ENCODE measurements at places on chromosomes 1 and 21.

GRCh38 chr1:157856538-157856937, 14.9 kb upstream of the CD5L start:
- DNase-seq = no peak

- no peak for DNase-seq
These were observed 21.7 kb upstream of the LAMC2 start for GRCh38 chr1:183164340-183164739.

DNA sequence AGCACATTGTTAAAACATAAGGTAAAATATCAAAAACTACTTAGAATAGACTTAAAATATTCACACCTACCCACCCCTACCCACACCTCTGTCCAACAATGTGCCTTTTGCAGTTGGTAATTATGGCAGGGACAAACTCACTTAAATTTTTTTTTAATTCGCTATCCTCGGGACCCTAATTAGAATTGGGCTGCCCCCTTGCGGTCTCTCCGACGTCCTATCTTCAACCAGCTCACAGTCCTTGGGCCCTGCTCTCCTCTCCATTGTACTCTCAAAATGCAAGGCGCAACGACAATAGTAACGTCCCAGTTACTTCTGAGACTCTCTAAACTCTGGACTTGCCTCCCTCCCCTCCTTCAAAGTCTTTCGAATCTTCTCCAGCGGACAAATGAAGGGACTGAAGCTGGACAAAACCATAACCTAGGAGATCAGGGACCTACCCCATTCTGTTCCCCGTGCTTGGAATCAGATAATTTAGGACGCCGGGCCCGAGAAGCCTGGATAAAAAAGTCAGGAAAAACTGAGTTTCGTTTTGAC, 1.1 kb upstream of the CIART start:
- DNase-seq = peak; percentile 55

- no peak for DNase-seq
These were observed 22.4 kb downstream of the PLA2G2D start for GRCh38 chr1:20096840-20097447.

DNA sequence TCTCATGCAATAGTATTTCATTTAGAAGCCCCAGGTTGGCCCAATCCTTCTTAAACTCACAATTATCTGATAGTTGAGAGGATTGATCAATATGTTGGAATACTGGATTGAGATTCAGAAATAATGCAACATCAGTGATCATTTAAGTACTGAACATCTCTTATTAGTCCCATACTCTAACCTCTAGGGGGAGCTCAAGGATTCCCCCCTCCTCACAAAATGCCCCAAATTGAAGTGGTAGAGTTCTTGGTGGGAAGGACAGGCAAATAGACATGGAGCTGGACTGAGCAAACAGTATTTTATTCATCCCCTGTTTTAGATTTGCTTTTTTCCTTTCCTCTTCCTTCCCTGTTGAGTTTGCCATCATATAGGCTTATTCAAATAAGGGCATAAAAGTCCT, 62.8 kb downstream of the NGF start:
- DNase-seq = no peak

- DNase-seq = peak; percentile 73
These were observed at the start of gene CDC14A for GRCh38 chr1:100352267-100353070. TSS of gene CDC14A (plus strand) at chr1:100352506. CDS start at chr1:100352955, 449 bp downstream.

- no peak for DNase-seq
These were observed 103.6 kb downstream of the LRRC40 start for GRCh38 chr1:70101774-70102173.

GRCh38 chr1:113140176-113140575, 67.2 kb downstream of the LRIG2 start:
- DNase-seq = no peak

- peak; percentile 37 for DNase-seq
These were observed 13.3 kb downstream of the CELA2B start for GRCh38 chr1:15489052-15489736.

DNA sequence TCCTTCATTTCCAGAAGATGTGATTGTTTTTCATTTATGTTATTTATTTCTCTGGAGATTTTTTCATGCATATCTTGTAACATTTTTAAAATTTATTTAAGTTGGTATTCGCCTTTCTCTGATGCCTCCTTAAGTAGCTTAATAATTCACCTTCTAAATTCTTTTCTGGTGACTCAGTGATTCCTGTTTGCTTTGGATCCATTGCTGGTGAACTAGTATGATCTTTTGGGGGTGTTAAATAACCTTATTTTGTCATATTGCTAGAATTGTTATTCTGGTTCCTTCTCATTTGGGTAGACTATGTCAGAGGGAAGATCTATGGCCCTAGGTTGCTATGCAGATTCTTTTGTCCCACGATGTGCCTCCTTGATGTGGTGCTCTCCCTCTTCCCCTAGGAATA, 1347.2 kb upstream of the B3GALT2 start:
- no peak for DNase-seq

DNA sequence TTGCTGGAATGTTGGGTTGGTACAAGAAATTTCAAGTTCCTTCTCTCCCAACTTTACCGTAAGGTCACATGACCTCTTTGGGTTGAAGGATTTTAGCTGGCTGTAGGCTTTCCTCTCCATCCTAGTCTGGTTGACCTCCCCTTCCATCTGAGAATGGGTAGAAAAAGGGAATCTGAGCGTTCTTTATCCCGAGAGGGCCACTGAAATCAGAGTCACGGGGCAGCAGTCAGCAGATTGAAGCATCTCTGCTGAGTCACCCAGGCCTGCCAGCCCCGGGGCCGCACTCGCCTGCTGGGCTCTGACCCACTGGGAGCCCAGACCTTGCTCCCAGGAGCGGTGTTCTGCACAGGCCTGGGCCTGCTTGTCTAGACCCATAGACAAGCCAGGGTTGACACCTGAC, 31.0 kb downstream of the TMCC2 start:
- peak; percentile 81 for DNase-seq

- DNase-seq = no peak
These were observed 309.9 kb downstream of the DUSP10 start for GRCh38 chr1:221431961-221432360.

- no peak for DNase-seq
These were observed 37.3 kb upstream of the PIGV start for GRCh38 chr1:26750428-26750827.

DNA sequence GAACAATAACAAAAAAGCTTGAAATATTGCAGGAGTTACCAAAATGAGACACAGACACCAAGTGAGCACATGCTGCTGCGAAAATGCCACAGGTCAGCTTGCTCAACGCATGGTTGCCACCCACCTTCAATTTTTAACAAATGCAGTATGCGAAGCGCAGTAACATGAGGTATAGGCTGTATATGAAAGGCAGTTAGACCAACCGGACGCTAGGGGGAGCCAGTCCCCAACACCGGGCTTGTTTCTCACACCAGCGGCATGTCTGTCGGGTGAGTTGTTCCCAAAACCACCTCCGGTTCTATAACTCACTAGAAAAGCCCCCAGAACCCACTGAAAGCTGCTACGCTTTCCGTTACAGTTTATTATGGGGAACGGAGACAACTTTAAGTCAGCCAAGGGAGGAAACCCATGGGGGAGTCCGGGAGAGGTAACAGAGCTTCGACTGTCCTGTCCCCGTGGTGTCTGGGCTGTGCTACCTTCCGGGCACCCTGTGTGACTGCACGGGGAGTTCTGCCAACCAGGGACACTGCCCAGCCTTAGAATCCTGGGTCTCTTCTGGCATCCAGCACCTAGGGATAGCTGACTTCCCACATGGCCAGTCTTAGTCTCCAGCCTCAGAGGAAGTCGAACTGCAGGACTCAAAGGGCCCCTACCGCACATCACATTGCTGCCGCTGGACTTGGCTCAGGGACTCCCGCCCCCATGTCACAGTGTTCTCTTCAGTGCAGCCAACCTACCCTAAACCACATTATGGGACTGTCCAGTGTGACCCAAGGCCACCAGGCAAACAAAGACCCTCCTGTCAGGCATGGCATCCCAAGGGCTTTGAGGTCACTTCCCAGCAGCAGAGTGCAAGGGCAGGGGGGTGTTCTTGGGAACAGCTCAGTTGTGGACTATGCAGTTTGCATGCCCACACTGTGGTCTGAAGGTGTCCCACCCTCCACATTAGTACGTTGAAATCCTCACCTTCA, 14.0 kb downstream of the RNF187 start:
- peak; percentile 68 for DNase-seq

DNA sequence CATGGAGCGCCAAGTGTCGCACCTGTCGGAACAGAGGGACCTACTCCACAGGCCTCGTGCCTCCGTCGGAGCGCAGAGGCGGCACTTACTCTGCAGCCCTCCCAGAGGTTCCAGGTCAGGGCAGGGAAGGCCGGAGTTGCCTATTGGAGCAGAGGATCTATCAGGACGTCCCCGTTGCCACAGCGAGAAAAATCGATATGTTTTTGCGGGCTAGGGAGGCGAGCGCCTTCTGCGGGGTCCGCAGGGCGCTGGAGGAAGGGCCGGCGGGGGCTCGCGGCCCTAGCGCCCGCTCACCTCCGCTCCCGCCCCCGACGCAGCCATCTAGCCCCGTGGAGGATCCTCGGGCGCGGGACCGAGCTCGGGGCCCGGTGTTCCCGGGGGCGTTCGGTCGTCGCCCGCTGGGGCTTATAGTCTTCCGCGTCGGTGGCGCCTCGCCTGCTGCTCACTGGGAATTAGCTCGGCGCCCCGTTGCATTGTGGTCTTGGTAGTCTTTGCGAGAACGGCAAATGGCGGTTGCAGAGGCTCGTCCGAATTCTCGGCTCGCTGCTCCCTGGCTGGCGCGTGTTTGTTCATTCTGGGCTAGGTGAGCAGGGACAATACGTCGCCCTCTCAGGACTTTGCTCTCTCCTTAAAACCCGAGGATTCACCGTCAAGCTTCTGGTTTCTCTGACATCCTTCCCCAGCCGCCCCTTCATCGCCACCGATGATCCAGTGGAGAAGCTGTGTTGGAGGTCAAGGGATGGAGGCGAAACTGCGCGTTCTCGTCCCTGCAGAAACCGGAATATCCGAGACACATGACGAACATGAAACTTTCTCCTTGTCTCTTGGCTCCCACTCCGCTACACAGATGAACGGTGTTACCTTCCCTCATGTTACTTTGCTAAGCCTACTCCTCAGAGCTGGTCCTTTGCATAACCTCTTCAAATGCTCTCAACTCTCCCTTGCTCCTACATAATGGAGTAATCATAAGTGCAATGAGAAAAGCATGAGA, at the start of gene JTB:
JTB (minus strand) TSS at position 425 of the 991 bp plus-strand sequence; CDS start at position 3, 422 bp downstream.
- peak; percentile 83 for DNase-seq

GRCh38 chr1:87612956-87613355, 284.3 kb downstream of the LMO4 start:
- DNase-seq = no peak

DNA sequence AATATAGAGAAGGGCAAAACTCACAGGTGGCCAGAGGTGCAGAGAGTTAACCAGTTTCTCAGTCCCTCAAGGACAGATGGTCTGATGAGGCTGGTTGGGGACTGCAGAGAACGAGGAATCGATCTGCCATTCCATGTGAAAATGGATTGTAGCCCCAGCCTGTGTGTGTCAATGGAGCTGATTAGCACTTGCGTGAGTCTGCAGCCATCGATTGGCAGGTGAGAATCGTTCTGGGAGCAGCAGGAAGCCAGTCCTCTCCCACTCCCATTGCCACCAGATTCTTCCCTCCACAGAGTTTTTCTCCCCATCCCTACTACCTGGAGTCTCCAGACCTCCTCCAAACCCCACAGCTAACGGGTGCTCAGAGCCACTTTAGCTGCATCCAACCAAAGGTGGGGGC, 18.3 kb upstream of the PSMB2 start:
- DNase-seq = no peak

DNA sequence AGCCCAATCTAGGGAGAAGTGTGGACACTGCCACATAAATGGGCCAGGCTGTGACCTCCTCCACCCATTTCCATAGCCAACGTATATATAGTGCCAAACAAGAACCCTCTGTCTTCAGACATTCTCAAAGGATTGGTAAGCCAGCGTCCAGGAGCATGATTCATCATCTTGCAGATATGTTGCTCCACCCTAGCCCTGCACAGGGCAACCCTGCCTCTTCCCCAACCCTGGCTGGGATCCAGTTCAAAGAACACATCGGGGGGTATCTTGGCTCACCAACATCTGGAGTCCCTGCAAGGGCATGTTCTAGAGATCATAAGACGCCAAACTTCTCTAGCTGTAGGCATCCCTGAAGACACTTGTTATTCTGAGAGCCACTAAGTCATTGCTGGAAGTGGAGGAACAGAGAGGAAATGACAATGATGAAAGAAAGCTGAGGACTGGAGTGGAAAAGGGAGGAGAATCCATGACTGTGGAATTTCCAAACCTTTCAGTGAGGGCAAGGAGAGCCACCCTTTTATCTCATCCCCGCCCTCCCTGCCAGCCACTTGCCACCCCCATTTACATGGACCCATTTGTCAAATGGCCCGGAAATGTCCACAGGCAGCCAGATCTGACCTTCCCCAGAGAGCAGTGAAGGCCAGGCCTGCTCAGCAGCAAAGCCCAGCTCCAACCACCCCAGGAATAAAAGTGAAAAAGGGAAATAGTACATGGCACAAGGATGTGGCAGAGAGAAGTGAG, 144.1 kb upstream of the CTTNBP2NL start:
- DNase-seq = no peak

- DNase-seq = no peak
These were observed 221.1 kb downstream of the NPHP4 start for GRCh38 chr1:5770981-5771765.

DNA sequence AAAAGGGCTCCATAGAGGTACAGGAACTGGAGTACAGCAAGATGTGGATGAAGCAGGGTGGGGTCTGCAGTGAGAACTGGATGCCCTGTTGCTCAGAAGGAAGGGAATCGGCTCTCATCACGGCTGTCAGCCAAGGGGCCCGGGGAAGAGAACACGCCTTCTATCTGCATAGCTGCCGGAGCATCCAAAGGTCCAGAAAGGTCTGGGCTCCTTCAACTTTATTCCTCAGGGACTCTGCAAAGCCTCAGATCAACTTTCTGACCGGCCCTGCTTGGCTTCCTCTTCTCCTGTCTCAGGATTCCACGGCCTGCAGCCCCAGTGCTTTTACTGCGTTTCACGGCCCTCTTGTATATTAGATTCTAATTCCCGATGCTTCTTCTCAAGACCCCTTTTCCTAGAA, 34.8 kb downstream of the KRTAP19-8 start:
- no peak for DNase-seq

DNA sequence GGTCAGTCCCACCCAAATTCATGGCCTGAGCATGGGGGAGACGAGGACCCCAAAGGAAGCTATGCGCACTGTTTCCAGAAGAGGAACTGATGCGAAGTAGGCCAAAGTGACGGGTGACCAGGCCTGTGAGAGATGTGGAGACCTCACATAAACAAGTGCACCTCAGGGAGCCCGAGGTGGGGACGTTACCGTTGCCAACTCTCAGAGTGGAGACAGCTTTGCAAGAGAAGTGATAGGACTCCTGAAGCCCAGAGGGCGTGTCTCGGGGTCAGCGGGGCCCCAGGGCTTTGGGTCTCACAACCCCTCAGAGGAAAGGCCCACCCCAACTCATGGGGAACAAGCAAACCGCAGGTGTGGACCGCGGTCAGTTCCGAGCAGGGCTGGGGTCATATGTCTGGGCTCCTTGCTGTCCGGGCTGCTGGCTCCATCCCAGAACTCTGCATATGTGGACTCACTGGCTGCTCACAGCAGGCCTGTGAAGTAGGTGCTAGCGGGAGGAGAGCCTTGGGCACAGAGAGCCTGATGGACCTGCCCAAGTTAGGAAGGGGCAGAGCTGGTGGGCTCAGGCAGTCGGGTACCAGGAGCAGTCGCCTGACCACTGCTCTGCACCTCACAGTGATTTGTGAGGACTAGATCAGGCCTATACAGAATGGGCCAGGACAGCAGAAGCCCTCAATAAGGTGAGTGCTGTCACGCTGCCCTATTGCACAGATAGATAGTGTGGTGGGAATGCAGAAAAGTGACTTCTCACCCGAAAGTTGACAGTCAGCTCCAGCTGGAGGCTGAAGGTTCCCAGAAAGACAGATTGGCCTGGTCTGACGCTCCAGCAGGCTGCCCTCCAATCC, 26.2 kb downstream of the STUM start:
- DNase-seq = no peak

All from posterior cingulate gyrus (tissue), 11 donors.